ENCODE measurements at places on chromosomes 7 and 10. TPM values are rescaled to one million over a fixed set of nuclear protein-coding genes. Genes with fewer than 3 reads are reported as not detected.

KRIT1 gene
- 38.1 TPM for total RNA-seq

GPR85 gene
- total RNA-seq, result 1.2 TPM

ATRNL1 gene
- total RNA-seq, result 0.32 TPM

PANK1 gene
- 2.5 TPM for total RNA-seq

LFNG gene
- total RNA-seq, result 16.5 TPM

GRID2IP gene
- total RNA-seq, result not detected

C7orf57 gene
- not detected for total RNA-seq

SPDYE5 gene
- total RNA-seq, result not detected

CYP26C1 gene
- 0.19 TPM for total RNA-seq
